ENCODE measurements at places on chromosomes 2 and 18.

DNA sequence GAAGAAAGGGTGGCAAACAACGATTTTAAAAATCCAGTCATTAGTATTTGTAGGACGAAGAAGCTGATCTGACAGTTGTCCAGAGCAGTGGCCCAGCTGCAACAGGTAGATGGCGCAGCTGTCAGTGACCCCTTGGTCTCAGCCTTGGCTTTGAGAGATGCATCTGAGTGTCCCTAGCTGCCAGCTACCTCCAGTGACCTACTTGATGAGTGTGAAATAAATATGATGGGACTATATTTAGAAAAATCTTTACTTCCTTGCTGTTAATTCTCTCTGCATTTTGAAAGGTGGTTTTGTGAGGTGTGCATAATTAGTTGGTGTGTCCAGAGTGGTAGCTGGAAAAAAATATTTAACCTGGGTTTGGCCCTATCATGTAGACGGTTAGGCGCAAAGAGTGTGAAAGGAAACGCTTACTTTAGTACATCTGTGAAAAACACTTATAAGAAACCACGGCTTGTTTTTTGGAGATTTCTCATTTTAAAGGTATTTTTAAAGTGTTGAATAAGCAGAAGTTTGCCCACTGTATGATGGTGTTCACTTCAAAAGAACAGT is 963 bp downstream of the INPP1 start:
- DNase-seq, result peak; percentile 27

GRCh38 chr2:142875652-142876051 is 1.8 kb upstream of the KYNU start:
- no peak for DNase-seq

- DNase-seq, result no peak
Measured at GRCh38 chr18:12638644-12639124, 19.2 kb downstream of the SPIRE1 start.

DNA sequence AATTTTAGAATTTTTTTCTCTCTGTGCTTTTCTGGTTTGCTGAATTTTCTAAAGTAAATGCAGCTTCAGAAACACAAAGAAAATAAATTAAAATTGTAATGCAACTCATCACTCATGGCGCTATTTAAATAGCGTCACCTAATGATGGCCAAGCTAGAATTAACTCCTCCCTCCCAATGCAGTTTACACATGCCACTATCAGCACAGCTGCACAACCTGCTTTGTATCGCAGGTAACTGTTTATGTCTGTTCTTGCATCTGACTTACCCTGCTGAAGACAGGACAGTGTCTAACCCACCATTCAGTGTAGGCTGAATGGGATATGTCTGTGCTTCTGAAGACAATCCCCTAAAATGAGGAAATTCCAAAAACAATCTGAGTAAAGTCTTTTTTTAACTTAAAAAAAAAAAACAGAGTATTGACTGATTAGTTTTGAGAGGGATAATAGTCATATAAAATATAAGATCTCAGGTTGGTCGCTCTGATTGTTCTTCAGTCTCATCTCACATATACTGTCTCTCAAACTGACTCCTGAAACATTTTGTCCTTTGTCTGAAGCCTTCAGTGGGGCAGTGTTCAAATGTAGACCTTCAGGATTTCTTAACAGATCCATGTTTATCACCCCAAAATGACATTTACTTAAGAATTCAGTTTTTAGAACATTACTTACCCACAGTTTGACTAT is 271.4 kb downstream of the ZEB2 start:
- no peak for DNase-seq

DNA sequence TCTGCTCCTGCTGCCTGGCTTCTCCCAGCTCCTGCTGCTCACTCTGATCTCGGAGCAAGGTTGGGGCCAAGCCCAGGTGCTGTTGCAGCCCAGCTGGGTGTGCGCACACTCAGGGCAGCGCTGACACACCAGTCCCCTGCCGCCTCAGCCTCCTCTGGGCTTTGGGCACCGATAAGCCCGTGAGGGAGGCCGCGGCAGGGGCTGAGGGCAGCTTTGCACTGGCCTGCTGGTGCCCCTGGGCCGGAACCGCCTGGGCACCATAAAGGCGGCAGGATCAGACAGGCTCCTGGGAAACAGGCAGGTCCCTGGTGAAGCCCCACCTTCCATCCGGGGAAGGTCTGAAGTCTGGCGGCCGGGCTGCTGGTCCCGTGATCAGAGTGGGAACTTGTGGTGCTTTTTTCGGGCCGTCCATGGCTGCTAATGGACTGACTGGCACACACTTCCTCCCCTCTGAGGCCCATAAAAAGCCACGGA is 14.1 kb upstream of the EML6 start:
- DNase-seq, result no peak

DNA sequence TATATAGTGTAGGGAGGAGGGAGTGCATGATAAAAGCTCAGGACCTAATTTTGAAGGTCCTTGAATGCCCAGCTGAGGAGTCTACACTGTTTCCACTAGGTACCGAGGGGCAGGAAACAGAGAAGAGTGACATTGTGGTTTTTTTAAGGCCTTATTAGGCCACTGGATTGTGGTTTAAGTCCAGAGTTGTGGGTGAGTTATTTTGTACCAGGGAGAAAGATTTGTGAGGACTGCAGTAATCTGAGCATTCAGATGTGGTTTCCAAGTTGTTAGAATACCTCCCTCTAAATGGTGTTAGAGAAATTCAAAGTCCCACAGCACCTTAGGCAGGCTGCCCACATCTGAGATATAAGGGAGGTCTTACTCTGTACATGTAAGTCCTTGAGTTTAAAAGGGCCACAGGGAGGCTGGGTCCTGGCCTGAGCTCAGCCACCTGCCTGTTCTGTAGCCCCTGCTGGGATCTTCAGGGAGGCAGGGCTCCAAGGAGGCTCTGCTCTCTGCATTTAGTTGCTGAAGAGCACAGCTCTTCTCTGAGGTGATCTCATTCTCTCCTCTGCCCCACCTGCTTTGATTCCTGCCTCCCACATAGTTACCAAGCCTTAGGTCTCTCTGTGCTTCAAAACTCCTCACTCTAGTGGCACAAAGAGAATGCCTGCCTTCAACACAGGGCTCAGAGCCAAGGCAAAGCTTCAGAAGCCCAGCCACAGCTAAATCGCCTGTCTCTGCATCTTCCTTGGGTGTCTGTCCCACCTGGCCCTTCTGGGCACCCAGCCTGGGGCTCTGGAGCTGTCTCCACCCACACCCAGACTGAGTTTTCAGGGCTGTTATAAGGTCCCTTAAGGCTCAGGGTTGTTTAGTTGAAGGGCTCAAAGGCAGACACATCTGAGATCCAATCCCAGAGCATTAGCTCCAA is 88.1 kb downstream of the VSNL1 start:
- no peak for DNase-seq

- no peak for DNase-seq
Measured at GRCh38 chr18:40855661-40856060, 1099.4 kb upstream of the PIK3C3 start.

Data from NCI-H774 (cell line).